Posterior cingulate gyrus (tissue), 11 donors: ENCODE measurements at places on chromosomes 3 and 15.

- no peak for DNase-seq
Observed at GRCh38 chr3:50316657-50317242, 5.8 kb downstream of the HYAL2 start.

GRCh38 chr3:134594331-134594741 lies 56.5 kb downstream of the KY start:
- no peak for DNase-seq

DNA sequence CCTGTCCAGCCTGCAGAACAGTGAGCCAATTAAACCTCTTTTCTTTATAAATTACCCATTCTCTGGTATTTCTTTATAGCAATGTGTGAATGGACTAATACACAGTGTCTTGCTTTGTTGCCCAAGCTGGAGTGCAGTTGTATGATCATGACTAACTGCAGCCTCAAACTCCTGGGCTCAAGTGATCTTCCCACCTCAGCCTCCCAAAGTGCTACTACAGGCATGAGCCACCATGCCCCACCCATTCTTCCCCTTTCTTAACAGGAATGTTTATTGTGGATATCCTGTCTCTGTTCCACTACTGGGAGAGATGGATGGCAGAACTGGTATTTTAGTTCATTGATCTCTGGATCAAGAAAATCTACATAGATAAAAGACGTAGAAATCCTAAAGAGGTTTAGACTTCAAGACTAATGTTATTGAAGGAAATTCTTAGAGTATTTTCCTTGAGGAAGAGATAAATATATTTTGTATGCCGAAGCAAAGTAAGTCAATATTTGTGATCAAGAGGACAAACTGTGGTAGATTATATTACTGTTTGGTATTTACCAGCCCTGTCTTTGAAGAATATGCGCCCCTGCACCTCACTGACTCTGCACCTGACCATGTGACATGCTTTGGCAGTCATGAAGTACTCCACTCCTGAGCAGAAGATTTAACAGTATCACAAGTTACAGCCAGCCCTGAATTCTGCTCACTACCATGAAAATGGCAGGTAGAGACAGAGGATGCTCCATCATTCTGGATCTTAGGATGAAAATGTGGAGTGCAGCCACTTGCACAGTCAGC lies 42.9 kb downstream of the UACA start:
- DNase-seq: no peak

DNA sequence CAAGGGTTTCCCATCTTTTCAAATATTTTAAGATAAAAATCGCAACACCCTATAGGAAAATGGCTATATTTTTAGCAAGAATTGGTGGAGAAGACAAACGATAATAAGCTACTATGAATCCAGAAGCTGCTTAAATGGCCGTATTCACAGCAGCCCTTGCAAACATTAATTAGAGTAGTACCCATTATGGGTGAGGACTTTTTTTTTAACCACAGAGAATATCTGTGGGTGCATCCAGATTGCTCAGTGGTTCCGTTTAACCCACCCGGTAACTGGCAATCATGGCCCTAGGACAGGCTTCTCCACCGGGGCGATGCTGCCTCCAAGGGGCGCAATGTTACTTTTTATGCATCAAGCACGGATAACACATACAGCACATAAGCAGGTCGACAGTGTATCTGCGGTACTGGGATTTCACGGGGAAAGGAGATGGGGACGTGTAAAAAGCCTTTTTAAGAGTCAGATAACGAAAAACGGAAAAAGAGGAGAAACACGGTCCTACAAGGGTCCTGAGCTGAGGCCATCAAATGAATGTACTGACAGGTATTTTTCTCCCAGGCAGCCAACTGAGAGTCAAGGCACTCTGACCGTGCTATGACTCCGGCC lies 968 bp upstream of the TMEM266 start:
- DNase-seq: peak; percentile 17

- no peak for DNase-seq
Observed at GRCh38 chr3:118842147-118842863, 192.3 kb downstream of the IGSF11 start.

DNA sequence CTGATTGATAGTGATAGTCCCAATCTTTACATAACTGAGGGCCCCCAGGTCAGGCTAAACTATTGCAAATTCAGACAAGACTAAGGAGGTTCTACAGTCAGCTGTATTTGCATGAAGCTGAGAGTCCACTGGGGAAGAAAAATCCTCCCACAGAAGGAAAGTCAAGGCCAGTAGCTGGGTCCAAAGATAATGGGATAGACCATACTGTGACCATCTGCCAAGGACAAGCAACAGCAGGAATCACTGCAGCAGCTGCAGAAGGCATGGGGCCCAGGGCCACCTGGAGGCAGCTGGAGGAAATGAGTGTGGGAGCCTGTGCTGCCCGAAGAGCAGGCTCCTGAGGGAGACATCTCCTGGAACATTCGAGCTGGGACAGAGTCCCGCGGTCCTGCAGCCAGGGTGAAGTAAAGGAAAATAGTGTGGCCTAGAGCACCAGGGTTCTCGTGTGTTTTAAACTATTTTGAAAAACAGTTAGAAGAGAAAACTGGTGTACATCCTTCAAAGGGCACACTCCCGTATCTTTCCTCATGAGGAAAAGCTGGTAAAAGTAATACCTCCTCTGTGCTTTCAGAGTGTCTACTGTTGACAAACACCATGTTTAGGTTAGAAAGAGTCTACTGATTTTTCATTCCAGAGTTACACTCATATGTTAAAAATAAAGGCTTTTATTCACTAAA lies 13.2 kb upstream of the TMEM212 start:
- DNase-seq: peak; percentile 58

GRCh38 chr15:100301910-100302431 lies 39.8 kb downstream of the ADAMTS17 start:
- no peak for DNase-seq

GRCh38 chr3:178718995-178719635 lies 182.9 kb downstream of the KCNMB2 start:
- DNase-seq: no peak

GRCh38 chr15:59249816-59250215 lies 43.2 kb downstream of the LDHAL6B start:
- DNase-seq: no peak
